ENCODE measurements at places on chromosomes 6 and 20.
A peak's percentile ranks its signal among the peaks of the same experiment; 100 is the strongest.

- DNase-seq, result no peak
Measured at GRCh38 chr6:151716526-151716932, 91.0 kb upstream of the ESR1 start.

- peak; percentile 52 for DNase-seq
Measured at GRCh38 chr6:111361648-111362047, 121.4 kb downstream of the REV3L start.

GRCh38 chr6:169709293-169709692 is 7.4 kb downstream of the C6orf120 start:
- DNase-seq, result no peak

GRCh38 chr6:158242071-158242606 is 70.1 kb upstream of the TULP4 start:
- DNase-seq, result no peak

DNA sequence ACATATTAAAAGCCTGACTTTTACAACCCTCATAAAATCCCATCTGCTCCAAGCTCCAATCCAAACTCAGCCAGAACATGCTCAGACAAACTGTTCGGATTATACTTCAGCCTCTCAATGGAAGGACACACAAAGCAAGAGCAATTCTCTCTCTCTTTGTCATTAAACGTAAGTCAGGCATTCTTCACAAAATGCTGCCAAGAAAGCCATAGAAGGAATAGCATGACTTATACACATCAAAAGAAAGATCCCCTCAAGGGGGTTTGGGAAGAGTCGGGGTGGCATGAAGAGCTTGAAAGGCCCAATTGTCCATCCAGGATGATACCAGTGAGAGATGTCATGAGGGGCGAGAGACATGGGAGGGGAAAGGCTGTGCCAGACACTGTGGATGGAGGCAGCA is 268.9 kb downstream of the PREX1 start:
- no peak for DNase-seq

DNA sequence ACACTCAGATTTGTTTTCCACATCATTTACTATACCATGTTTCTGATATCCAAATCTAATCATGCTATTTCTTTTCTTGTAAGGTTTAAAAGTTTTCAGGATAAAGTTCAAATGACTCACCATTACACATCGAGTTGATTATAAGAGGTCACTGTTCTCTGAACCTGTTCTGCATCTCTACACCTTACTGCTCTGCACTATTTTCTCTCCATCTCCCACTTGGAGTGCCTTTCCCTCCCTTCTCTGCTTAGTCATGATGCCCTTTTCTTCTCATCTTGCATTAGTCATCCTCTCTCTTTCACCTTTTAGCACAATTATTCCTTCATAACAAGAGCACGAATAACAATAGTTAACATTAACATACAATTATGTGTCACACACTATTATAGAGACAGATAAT is 37.5 kb upstream of the FUT9 start:
- no peak for DNase-seq

DNA sequence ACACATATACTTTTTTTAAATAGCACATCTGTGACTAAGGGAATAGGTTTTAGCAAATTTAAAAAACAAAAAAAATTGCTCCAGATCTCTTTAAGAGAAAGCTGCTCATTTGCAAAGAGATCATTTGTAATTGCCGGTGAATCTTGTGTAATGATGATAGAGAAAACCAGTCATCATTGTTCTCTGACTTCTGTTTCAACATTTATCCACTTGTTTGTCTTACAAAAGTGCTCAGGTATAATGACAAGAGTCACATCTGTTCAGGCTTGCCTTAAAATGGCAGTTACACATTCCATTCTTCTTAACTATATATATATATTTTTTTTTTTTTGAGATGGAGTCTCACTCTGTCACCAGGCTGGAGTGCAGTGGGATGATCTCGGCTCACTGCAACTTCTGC is 165.2 kb downstream of the AIG1 start:
- DNase-seq, result no peak

DNA sequence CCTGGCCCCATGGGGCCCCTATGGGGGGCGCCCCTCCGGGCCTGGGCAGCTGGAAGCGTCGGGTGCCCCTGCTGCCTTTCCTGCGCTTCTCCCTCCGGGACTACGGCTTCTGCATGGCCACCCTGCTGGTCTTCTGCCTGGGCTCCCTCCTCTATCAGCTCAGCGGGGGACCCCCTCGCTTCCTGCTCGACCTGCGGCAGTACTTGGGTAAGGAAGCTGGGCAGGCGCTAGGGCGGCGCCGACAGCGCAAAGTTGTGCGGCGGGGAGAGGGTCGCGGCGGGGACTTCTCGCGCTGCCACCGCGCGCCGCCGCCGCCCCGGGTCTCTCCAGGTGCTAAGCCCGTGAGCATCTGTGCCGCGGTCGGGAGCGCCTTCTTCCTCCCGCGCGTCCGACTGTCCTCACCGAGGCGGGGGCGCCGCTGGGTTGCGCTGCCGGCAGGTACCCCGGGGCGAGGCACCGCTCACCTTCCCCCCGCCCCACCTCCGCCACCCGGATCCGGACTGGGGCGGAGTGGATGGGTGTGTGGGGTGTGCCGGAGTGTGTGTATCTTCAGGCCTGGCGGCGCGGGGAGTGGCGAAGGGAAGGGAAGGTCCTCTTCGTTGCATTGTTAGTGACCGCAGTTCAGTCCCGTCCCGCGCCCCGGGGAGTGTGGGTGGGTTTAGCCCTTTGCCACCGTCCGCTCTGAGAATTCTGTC is 788 bp downstream of the UST start:
- DNase-seq, result no peak

- DNase-seq, result peak; percentile 36
Measured at GRCh38 chr6:9412951-9413559, 977.7 kb upstream of the SLC35B3 start.

DNA sequence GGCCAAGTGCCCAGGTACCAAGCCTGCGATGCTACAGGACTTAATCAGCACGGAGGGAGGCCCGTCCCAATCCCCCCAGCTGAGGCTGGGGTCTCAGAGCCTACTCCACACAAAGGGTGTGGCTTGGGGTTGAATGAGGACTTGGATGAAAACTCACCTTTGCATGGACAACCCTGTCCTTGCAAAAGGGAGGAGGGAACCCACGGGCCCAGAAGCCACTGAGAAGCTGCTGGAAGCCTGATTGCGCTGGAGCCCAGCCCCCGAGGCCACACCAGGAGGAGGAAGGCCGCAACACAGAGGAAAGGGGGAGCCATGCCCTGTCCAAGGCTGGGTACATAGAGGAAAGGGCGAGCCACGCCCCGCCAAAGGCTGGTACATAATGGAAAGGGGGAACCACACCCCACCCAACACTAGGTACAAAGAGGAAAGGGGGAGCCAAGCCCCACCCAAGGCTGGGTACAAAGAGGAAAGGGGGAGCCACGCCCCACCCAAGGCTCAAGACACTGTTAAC is 158.8 kb downstream of the DLL1 start:
- DNase-seq, result no peak

GRCh38 chr6:13005994-13006393 is 289.4 kb downstream of the PHACTR1 start:
- peak; percentile 77 for DNase-seq

DNA sequence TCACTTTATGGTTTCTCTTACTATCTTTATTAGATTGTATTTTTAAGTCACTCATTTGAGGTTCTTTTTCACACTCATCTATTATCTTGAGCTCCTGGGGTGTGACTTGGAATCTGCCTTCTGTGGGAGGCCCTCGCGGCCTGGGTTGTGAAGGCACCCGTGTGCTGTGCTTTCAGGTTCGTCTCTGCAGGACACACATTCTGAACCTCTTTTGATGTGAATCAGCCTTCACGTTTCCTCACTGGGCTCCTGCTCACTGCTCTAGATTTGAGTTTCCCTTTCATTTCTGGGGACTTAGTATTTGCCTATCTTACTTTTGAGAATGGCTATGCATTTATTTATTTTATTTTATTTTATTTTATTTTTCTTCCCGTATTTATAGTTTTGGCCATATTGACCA is 97.8 kb downstream of the PACRG start:
- DNase-seq, result no peak

GRCh38 chr6:101444717-101445116 is 51.2 kb downstream of the GRIK2 start:
- no peak for DNase-seq

- DNase-seq, result no peak
Measured at GRCh38 chr20:32012159-32012688, 2.0 kb downstream of the CCM2L start.

DNA sequence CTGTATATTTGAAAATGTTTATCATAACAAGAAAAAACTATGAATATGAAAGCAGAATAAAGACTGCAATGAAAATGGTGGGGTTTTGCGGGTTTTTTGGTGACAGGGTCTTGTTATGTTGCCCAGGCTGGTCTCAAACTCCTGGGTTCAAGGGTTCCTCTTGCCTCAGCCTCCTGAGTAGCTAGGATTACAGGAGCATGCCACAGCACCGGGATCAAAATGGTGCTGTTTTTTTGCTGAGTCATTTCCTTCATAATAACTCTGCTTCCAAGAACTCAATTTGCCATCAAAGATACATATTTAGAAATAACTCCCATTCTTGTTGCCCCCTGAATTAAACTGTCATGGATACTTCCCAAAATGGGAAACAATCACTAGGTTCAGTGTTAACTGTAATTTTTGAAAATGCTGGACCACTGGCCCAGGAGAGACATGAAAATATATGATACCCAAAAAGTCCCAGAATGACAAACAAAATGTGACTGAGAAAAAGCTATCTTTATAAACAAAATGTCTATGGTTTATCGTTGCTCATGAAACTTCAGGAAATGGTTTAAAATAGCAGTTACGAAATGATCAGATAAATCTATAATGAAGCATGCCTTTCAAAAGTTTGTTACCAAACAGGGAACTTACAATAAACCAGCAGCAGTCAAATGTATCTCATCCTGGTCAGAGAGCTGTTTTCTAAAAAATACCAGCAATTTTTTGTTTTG is 32.2 kb downstream of the ILRUN start:
- peak; percentile 78 for DNase-seq

DNA sequence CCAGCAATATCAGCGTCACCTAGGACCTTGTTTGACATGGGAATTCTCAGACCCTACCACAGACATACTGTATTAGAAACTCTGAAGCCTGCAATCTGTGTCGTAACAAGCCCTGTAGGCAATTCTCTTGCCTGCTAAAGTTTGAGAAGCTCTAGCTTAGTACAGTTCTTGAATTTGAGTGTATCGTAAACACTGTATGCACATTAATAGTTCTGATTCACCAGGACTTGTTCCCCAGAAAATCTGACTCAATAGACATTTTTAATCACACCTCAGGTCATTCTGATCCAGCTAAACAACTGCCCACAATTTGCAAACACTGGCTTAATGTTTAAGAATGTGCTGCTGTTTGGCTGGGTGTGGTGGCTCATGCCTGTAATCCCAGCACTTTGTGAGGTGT is 414.3 kb downstream of the TFAP2A start:
- no peak for DNase-seq

- no peak for DNase-seq
Measured at GRCh38 chr6:38281126-38281525, 358.6 kb downstream of the BTBD9 start.

Measured in erythroblast (primary cell).